CD4-positive, CD25-positive, alpha-beta regulatory T cell (primary cell): ENCODE measurements at places on chromosomes 11 and 22. TPM values are rescaled to one million over a fixed set of nuclear protein-coding genes. Genes with fewer than 3 reads are reported as not detected.

The PAX6 gene
- polyA plus RNA-seq: not detected

GRCh38 chr11:64744544-64745188, 724 bp upstream of the RASGRP2 start:
- no peak for DNase-seq

The NPTXR gene
- polyA plus RNA-seq: 0.32 TPM

The FAM118A gene
- polyA plus RNA-seq: 34.5 TPM

DNA sequence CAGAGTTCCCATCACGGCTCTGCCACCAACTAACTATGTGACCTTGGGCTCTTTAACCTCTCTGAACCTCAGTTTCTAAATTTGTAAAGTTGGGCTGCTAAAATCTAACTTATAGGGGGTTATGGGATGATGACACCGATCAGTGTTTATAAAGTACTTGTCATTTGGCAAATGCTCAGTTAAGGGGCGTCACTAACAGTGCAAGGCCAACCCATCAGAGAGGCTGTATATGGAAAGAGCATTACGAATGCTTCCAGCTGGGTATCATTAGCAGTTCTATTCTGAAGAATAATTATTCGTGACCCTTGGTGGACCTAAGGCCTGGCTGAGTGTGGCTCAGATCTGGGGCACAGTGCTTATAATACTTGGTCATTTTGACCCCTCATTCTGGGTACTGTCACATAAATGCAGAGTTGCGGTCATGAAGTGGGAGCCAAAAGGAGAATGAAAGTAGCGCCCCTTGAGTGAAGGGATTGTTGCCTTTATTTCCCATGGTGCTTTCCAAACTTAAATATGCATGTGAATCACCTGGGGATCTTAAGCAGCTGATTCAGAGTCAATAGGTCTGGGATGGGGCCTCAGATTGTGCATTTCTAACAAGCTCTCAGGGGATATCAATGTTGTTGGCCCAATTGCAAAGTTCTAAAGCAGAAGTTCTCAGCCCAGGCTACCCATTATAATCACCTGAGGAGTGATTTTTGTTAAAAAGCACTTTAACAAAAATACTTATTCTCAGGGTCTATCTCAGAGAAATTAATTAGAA, 115.8 kb downstream of the CSNK2A3 start:
- no peak for DNase-seq

DNA sequence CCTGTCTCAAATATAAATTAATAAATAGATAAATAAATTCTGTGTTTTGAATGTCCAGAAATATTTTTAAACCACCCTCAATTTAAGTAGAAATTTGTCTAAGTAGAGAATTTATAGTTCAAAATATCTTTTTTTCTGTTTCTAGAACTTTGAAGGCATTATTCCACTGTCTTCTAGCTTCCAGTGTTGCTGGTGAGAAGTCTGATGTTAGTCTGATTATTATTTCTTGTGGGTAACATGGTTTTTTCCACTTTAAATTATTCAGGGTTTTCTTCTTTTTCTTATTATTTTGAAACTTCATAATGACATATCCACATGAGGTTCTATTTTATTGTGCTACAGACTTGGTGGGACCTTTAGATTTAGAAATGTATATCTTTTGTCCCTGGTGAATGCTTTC, 46.4 kb upstream of the HEPHL1 start:
- DNase-seq: no peak

DNA sequence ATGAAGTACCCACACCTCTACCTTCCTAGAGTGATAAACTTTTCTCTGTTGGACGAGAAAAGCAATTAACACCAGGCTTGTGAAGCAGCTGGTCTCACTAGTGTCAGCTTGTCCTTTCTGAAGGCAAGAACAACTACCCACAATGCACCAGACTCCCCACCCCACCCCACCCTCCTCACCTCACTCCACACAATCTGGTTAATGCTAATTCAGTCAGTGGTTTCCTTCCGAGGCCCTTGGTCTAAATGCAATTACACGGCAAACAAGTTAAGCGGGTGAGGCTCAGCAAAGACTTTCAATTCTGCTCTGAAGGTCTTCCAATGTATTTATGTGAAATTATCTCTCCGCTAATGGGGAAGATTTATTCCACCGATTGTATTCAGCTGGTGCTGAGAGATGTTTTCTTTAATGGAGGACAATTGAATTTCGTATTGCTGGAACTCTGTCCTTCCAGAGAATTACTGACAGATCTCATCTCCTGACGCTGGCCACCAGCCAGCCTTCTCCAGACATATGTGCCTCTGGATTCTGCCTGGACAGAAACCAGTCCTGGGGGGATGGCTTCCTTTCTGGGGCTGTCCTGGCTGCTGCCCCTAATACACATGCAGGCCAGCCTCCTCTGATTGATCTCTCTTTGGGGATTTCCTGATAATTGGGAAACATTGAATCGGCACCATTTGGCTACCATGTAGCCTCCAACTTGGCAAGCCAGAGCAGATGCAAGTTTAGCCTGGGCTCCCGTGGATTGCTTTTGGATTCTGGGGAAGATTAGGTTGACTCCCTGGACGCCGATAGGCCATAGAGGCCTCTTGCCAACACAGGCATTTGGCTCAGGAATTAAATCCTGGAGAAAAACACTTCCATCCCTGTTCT, 165.8 kb upstream of the NARS2 start:
- no peak for DNase-seq

DNA sequence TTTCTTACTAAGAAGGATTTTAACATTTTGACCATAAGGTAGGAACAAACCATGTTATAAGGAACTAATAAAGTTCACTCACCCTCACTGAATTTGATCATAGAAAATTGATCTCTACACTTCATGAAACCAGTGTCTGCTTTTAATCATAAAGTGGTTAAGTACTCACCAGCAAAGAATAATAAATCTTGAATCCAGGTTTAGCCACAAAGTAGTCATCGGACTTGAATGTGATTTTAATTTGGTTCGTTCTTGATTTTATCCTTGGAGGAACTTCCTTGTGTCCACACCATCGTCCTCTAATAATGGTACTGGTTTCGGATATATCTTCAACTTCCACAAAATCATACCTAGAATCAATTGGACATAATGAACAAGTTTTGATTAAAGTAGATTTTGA, 40.5 kb upstream of the DDI1 start:
- no peak for DNase-seq

- peak; percentile 86 for DNase-seq
Measured at GRCh38 chr11:64745521-64746328, 1.8 kb upstream of the RASGRP2 start.

DNA sequence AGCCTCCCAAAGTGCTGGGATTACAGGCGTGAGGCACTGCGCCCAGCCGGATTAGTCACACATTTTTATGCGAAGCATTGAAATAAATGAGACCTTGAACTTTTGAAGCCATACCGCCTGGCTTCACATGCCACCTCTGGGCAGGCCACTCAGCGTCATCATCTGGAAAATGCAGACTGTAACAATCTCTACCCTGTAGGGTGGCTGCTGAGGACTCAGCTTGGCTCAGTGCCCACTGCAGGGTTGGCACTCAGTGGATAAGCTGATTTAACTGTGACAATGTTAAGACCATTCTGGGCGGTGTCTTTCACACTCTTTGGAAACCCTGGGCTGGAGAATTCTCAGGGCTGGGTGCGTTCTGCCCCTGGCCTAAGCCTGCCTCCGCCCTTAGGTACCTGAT, 8.5 kb downstream of the SH3BP1 start:
- DNase-seq: no peak

GRCh38 chr11:45791524-45791923, 13.4 kb upstream of the SLC35C1 start:
- no peak for DNase-seq

DNA sequence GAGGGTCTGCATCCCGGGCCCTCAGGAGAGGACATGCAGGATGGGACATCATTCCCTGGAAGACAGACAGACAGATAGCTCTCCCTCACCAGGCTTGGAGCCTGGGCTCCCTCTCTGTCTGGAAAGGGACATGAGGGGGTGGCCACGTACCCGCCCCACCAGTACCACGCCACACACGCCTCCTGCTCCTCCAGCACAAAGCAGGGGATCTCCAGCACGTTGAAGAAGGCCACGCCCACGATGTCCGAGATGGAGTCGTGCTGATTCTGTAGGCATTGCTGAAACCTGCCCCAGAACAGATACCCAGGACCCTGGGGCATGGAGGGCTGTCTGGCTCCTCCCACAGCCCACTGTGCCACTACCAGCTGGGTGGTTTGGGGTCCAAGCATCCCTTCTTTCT, 2.2 kb downstream of the PLA2G3 start:
- no peak for DNase-seq
